ENCODE measurements at places on chromosomes 12 and 14.

DNA sequence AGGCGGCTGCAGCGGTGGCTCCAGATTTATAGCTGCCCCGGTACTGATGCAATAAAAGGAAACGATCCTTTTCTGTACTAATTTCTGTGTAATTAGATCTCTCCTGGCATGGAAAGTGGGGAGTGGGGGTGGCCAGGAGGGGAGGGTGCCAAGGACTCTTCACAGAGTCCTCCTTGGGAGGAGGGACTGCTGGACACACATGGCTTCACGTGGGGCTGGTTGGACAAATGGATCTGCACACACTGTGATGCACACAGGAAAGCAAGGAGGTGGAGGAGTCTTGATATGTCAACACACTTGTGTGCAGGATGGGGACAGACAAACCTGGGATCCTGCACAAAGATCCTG lies 23.8 kb upstream of the ATP5MC2 start:
- DNase-seq = no peak

DNA sequence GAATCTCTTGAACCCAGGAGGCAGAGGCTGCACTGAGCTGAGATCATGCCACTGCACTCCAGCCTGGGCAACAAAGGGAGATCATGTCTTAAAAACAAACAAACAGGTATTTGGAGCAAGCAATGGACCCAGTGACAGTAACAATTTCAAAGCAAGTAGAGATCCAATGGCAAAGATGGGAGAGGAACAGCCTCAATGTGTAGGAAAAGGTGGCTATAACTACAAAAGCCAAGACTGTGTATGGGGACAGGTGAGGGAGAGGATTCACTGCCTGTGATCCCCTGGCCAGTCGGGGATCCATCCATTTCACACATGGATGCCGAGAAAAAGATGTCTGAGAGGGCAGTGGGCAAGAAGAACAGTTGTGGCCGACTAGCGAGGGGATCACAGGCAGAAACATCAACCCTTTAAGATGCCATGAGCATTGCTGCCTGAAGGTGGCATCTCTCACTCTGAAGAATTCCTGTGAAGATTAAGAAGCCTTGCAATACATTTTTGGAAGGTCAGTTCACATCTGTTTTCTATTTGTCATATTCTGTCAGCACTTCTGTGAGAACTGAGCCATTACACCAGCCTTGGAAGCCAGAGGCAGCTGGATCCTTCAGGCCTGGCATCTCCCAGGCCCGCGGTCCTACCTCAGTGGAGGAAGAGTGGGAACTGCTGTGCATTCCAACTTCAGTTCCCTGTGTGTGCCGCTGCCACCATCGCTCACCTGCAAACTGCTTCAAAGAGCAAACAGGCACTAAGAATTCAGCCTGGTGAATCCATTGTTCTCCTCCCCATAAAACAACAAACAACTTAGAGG lies 54.5 kb upstream of the FRS2 start:
- DNase-seq = peak; percentile 13

DNA sequence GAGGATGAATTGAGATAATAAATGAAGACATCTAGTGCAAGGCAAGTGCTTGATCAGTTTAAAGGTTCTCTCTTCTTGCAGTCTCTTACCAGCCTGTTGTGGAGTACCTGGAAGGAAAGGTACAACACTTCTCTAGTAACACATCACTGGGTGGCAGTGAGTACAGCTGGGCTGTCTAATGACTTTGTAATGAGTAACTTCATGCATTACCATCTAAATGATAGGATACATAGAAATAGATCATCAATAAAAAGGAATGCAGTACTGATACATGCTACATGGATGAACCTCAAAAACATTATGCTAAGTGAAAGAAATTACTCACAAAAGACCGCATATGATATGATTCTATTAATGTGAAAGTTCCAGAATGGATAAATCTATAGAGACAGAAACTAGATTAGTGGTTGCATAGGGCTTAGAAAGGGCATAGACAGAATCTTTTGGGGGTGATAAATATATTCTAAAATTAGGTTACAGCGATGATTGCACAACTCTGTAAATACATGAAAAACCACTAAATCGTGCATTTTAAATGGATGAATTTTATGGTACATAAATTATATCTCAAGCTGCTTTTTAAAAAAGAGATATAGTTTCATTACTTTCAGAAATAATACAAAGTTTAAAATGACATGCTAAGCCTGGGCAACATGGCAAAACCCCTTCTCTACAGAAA lies 224.4 kb downstream of the CHST11 start:
- no peak for DNase-seq

DNA sequence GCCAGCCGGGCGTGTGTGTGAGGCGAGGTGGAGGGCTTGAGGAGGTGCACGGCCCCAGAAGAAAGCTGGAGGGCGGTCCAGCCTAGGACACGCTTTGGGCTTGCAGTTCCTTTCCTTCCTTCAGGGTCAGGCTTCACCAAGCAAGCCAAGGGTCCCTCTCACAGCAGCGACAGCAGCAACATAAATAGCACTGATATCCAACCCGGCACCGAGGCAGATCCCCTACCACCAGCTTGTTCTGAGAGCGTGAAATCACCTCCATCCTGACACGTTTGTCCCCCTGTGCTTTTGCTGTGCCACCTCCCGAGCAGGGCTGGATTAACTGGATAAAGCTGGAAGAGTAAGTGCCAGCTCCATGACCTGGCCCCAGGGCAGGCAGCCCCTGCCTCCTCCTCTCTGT lies 251.4 kb downstream of the CACNA1C start:
- DNase-seq = no peak

- DNase-seq = no peak
Observed at GRCh38 chr12:108722992-108723766, 8.1 kb downstream of the CORO1C start.

GRCh38 chr12:11686120-11686519 lies 36.6 kb downstream of the ETV6 start:
- no peak for DNase-seq

DNA sequence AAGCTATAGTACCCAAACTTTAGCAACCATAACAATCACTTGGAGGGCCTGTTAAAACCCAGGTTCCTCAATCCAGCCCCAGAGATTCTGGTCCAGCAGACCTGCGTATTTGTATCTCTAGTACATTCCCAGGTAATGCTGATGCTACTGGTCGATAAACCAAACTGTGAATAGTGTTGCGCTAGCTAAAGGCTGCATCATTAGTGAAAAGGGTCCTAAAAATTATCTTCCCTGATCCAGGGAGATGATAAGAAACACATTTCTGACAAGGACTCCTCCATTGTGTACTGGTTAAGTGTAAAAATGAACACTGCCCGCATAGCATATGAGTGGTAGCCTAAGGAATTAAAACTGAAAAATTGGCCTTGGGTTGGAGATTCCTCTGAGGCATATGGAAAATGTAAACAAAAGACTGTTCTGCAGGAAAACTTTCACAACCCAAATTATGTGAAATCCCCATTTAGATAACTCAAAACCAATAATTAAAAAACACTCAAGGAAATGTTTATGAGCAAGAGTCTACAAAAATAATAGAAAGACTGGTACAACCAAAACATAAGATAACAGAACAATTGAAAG lies 322.7 kb downstream of the CEP128 start:
- DNase-seq = no peak

GRCh38 chr12:22321018-22321605 lies 13.4 kb downstream of the ST8SIA1 start:
- DNase-seq = no peak

DNA sequence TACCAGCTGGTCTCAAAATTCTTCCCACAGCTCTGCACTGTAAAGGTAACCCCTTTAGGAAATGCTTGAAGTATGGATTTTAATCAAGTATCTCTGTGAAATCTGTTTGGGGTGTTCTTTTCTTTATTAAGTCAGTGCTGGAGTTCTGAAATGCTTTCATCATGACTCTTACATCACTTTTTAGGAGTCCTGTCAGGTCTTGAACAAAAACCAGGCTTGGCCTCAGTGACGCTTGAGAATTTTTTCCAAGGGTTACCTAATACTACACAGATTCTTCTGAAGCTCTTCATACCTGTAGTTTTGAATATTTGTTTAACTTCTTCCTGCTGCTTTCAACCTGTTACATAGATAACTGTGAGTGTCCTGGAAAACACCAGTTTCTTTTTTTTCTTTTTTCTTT lies 47.0 kb upstream of the KCNH3 start:
- no peak for DNase-seq
